ENCODE measurements at places on chromosomes 7 and 10. TPM values are rescaled to one million over a fixed set of nuclear protein-coding genes. Genes with fewer than 3 reads are reported as not detected.

The FAM25G gene
- not detected for total RNA-seq

The UCN3 gene
- 0.27 TPM for total RNA-seq

The KCND2 gene
- 102 TPM for total RNA-seq

The CPA1 gene
- total RNA-seq, result not detected

The PRLHR gene
- total RNA-seq, result 0.36 TPM

DNA sequence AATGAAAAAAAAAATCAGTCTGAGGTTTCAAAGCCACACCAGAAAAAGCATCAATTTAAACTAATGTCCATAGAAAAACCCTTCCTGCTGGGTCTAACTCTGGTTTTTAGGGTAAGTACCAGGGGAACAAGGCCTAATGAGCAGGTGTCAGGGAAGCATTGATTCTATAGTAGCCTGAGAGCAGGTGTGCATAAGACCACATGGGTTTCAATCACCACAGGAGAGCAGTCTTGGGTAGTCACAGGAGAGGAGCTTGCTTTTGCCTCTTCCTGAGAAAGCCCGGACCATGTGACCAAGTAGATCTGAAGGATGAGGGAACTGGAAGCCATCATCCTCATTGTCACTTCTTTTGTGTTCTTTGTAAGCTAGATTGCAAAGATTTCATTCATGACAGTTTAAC lies 66.3 kb upstream of the AGK start:
- DNase-seq, result no peak

GRCh38 chr7:155211173-155211572 lies 86.5 kb upstream of the INSIG1 start:
- no peak for DNase-seq

DNA sequence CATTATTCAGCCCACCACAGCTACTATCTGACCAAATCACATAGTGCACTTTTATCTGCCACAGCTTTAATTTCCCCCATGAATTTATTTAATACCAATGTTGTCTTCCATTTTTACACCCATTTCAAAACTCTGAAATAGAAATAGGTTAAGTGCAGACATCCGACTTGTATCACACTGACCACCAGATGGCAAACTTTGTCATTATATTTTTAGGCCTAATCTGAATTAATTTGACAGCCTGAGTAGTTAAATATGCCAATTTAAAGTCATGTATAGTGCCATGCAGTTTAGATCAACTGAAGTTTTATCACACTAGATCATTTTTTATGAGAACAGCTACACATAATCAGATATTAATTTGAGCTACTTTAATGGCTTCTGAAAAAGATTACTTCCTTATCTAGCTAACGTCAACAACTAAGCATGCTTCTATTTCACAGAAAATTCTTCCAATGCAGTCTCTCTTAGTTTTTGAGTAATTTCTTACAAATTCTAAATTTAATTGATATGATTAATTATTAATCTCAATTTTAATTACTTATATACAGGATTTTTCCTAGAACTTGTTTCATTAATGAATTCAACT lies 566.4 kb downstream of the GFRA1 start:
- no peak for DNase-seq

- no peak for DNase-seq
These were observed 83.0 kb upstream of the ADRB1 start for GRCh38 chr10:113960617-113961181.

- DNase-seq, result no peak
These were observed 132.6 kb downstream of the VPS50 start for GRCh38 chr7:93364806-93365205.

GRCh38 chr10:44356139-44357022 lies 28.5 kb downstream of the CXCL12 start:
- no peak for DNase-seq

DNA sequence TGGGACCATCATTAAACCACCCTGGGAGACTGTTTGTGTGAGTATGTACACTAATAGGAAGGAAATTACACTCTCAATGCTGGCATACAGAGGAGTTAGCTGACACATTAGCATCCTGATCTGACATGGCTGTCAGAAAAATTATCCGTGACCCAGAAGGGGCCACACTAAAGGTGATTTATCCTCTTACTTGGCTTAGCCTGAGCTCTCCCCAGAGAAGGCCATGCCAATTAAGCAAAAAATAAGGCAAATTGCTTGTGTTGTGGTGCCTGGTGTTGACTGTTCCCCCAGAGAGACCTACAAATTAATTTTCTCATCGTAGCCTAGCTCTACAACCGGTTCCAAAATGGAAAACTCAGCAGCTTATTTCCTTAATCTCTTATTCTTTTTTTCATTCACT lies 992.3 kb downstream of the KCNMA1 start:
- no peak for DNase-seq

DNA sequence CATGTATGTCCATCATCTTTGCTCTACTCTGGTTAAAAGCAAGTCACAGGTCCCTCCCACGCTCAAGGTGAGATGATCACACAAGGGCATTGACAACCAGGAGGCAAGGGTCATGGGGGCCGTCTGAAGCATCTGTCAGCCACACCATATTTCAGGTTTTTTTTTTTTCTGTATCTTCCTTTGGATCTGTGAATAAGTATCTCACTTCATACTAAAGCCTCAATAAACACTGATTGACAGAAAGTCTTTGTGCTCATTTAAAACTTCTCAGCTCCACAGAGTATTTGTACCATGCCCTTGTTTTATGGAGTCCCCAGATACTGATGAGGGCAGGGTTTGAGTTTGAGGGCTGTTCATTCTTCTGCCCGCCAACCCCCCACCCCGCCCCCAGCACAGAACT lies 45.0 kb downstream of the AUTS2 start:
- no peak for DNase-seq

DNA sequence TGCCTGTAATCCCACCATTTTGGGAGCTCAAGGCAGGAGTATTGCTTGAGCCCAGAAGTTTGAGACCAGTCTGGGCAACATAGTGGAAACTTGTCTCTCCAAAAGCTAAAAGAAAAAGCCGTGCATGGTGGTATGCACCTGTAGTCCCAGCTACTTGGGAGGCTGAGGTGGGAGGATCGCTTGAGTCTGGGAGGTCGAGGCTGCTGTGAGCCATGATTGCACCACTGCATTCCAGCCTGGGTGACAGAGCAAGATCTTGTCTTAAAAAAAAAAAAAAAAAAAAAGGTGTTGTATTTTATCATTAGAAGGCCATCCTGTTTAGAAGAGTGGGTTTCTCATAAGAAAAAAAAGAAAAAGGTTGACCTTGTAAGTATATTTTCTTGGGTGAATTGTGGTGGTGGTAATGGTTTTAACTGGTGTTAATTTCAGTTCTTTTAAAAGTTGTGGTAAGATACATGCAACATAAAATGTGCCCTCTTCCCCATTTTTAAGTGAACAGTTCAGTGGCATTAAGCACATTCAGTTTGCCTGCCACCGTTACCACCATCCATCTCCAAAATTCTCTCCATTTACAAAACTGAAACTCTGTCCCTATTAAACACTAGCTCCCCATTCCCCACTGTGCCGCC lies 34.7 kb downstream of the GRIFIN start:
- no peak for DNase-seq

- DNase-seq, result no peak
These were observed 83.4 kb upstream of the UCN3 start for GRCh38 chr10:5281356-5281755.

GRCh38 chr10:56912043-56912442 lies 551.0 kb upstream of the ZWINT start:
- no peak for DNase-seq

GRCh38 chr10:133336118-133336576 lies 549 bp downstream of the CALY start:
- no peak for DNase-seq

DNA sequence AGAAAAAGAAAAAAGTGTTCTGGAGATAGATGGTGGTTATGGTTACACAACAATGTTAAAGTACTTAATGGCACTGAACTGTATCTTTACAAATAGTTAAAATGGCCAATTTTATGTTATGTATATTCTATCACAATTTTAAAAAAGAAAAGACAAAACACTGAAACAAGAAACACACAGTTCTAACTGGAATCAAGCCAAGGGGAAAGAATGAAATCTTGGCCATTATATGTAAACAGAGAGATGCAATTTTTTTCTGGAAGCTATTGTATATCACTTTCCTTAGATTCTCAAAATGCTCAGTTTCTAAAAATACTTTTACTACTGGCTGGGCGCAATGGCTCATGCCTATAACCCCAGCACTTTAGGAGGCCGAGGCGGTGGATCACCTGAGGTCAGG lies 4.1 kb downstream of the COA1 start:
- no peak for DNase-seq

DNA sequence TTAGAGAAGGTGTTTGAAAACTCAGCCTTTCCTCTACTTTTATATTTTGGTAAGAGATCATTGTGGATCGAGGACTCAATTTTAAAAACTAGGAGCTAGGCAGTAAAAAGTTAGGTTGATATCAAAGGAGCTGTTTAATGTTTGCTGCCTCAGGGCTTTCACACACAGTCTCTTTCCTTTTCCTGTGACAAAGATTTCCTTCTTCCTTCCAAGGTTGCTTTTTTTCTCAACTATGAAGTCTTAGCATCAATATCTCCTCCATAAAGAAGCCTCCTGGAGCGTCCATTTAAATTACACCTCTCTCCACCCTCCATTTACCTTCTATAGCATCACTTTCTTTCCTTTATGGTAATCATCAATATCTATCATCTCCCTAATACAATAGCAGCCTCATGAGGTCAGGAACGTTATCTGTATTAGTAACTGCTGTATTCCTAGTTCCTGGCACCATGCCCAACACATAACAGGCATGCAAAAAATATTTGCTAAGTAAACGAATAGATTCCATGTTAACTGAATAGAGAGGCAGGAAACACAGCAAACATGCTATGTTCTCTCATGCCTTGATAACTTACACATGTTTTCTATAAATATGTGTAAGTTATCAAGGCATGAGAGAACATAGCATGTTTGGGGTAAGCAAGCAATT lies 48.5 kb downstream of the GNAT3 start:
- DNase-seq, result no peak

DNA sequence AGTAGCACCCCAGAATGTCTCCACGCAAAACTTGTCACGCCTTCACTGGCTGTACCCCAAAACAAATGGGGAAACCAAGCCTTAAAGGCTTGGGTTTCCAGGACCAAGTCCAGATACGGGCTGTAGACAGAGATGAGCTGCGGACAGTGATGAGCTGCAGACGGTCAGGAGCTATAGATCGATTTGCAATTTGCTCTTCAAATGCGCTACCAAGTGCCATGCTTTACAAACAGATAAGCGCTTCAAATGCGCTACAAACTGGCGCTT lies 658 bp upstream of the SGCE start:
- no peak for DNase-seq
